ENCODE measurements at places on chromosomes 1 and 21.

DNA sequence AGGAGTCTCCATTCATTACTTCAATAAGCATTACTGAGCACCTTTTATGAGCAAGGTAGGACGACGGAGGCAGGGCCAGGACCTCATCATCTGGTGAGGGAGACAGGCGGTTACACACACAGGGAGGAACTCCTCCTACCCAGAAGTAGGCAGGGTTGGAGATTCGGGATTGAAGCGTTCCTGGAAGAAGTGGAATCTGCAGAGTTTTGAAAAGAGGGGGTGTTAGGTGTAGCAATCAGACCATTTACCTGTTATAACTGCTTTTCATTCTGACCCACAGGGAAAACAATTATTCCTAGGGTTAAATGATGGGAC is 392.4 kb downstream of the DISC1 start:
- no peak for DNase-seq

DNA sequence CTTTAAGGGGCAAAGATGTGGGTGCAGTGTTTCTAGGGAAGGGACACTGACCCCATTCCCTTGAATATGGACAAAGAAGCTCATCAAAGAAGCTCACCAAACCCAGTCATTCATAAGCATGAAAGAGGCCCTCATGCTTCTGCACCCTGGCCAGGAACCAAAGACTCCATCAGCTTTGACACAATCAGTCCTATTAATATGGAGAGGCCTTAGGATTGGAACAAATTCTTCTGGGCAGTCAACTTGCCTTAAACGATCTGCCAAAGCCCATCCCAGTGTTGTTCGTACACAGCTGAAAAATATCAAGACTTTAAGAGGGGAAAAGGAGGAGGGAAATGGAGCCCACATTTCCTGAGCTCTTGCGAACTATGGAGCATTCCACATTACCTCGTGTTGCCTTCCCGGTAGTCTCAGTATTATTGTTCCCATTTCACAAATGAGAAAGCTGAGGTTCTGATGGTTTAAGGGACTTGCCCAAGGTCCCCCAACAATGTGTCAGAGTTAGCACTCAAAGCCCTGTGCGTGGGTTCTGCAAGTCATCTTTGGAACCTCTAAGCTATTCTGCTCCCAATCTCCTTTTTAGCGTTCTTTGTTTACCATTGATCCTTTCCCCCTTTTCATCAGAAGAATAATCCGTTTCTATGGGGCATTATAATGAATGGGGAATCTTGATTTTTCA is 161.9 kb downstream of the ZBTB18 start:
- DNase-seq, result peak; percentile 53

DNA sequence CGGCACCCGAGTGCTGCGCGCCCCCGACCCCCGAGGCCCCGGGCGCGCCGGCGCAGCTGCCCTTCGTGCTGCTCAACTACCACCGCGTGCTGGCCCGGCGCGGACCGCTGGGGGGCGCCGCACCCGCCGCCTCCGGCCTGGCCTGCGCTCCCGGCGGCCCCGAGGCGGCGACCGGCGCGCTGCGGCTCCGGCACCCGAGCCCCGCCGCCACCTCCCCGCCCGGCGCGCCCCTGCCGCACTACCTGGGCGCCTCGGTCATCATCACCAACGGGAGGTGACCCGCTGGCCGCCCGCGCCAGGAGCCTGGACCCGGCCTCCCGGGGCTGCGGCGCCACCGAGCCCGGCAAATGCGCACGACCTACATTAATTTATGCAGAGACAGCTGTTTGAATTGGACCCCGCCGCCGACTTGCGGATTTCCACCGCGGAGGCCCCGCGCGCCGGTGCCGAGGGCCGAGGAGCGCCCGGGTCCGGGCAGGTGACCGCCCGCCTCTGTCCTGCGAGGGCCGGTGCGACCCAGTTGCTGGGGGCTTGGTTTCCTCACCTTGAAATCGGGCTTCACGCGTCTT is 49.0 kb downstream of the SIM2 start:
- DNase-seq, result no peak

DNA sequence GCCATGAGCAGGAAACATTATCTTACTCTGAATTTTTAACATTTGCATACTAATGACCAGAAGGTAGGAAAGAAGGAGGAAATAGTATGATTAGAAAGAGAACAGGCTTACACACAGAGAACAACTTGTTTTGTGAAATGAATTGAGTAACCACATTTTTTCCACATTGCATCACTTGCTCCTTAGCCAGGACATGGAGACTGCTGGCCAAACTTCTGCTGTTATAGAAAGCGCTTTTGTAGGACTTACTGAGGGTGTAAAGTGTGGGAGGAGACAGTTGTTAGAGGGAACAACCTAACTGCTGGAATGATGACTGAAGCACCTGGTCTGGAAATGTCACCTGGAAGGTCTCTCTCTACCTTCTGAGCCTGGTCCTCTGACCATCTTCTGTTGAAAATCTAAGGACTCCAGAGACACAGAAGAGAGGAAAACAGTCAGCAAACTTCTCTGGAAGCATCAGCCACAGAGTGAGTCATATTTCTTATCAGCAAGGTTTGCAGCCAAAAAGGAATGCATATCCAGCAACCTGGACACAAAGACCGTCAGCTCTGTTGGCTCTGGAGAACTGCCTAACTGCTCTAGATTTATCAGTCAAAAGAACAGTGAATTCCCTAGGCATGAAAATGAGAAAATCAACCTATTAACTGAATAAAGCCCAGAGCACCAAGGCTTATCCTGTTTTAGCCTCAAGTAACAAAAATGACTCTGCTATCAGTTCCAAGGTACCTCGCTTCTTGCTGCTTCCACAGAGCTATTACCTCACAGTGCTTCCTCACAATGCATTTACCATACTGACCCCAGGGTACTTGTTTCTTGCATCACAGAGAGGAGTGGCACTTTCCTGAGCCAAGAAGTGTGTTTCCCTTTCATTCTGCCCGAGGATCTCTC is 88.0 kb upstream of the SLFNL1 start:
- DNase-seq, result peak; percentile 49

GRCh38 chr1:203828002-203828401 is 32.6 kb downstream of the ZBED6 start:
- DNase-seq, result no peak

GRCh38 chr1:32759997-32760623 is 57.0 kb downstream of the YARS1 start:
- peak; percentile 97 for DNase-seq

Measured in stomach (tissue), 19 donors.